Right renal pelvis (tissue), 4 donors: ENCODE measurements at places on chromosomes 4 and X.

- DNase-seq, result no peak
Observed at GRCh38 chr4:19026281-19026680, 1004.7 kb upstream of the LCORL start.

- peak; percentile 43 for DNase-seq
Observed at GRCh38 chr4:153345012-153345981, 809 bp downstream of the MND1 start.

DNA sequence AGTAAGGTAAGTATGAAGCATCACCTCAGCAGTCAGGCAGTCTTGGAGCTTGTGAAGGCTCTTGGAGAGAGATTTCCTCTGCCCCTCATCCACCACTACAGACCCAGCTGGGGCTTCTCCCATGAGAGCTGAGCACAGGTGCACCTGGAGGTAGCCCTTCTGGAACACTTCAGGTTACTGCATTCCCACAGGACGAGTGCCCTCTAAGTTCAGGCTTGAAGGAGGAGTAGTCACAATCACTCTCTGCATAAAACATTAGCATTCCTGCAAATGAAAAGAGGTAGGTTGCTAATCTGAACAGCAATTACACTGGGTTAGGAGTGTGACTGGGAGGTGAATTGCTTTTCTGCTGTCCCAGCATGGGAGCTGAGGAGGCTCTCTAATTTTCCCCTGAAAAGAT, 308.8 kb downstream of the TEX13C start:
- DNase-seq, result no peak

DNA sequence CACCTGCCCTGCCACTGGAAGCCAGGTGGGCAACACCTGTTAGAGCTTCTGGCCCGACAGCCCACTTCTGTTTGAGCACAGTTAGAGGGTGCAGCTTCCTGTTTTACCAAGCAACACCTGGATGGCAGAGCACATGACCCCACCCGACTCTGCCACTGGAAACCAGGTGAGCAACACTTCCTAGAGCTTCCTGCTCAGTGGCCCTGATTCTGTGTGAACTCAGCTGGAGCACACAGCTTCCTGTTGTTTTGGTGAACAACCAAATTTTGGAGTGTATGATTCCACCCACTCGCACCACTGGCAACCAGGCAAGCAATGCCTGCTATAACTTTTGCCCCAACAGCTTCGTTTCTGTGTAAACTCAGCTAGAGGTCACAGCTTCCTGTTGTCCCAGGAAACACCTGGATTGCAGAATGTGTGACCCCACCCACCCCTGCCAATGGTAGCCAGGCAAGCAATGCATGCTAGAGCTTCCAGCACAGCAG, 163.8 kb upstream of the KLF8 start:
- DNase-seq, result no peak
